ENCODE measurements at places on chromosomes 16 and 17. TPM values are rescaled to one million over a fixed set of nuclear protein-coding genes. Genes with fewer than 3 reads are reported as not detected.

The PRR29 gene
- total RNA-seq = 0.88 TPM

- no peak overlapping the region for H3K4me3 ChIP-seq
- H3K36me3 ChIP-seq = no peaks in the 10 kb centered on the region
- H3K27me3 ChIP-seq = peaks cover 28% of the 10 kb centered on the region
- peaks cover 11% of the 10 kb centered on the region for H3K4me1 ChIP-seq
Observed at GRCh38 chr17:77769215-77769614, 189.3 kb upstream of the TNRC6C start.

DNA sequence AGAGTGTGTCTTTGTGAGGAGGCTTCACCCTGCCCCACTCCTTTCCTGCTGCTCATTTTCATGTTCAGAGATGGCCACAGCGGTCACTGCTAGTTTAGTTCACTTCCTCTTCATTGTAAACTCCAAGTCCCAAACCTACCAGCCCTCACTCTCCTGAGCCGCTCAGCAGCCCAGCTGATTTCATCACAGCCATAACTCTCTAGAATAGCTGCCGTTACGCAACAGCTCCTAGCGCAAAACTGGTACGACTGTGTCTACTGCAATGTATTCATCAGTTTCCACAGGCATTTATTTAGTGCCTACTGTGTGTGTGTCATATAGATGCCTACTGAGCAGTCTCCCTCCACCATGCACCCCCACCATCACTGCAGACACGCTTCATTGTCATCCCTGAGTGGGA, 233.5 kb upstream of the RPL38 start:
- DNase-seq = no peak
- no peak overlapping the region for H3K4me3 ChIP-seq
- H3K36me3 ChIP-seq = no peaks in the 10 kb centered on the region

DNA sequence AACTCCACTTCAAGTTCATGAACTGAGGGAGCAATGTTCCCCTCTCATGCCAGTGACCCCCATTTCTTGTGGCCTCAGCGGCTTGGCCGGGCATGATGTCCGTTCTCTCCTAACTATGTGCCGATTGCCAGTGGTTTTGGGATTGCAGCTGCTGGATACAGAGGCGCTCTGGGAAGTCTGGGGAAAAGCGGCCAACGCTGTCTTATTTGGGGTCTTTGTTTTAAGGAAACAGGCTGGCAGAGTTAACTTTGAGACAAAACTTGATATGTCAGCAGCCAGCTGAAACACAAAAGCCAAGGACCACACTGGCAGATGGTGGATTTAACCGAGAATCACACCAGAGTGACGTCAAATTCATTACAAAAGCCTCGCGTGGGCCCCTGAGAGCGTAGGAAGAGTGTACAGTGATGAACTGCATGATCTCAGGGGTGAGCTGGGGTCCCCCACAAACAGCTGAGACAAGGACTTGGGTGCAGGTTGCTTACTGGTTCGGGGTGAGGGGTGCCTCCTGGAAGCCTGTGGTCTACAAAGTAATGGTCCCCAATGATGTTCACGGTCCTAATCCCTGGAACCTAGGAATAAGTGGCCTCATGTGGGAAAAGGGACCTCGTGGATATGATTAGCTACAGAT, 180.4 kb downstream of the IRF8 start:
- H3K4me1 ChIP-seq = no peaks in the 10 kb centered on the region
- peaks cover 20% of the 10 kb centered on the region for H3K27me3 ChIP-seq
- no peak for DNase-seq
- no peak overlapping the region for H3K27ac ChIP-seq
- no peaks in the 10 kb centered on the region for H3K36me3 ChIP-seq

Data from osteoblast (primary cell).